Stimulated activated CD4-positive, alpha-beta T cell treated with anti-CD3 and anti-CD28 coated beads, Interleukin-1b, Interleukin-23, amount 100 ng/mL, for 1 hour (primary cell): ENCODE measurements at places on chromosomes 11 and 22.

DNA sequence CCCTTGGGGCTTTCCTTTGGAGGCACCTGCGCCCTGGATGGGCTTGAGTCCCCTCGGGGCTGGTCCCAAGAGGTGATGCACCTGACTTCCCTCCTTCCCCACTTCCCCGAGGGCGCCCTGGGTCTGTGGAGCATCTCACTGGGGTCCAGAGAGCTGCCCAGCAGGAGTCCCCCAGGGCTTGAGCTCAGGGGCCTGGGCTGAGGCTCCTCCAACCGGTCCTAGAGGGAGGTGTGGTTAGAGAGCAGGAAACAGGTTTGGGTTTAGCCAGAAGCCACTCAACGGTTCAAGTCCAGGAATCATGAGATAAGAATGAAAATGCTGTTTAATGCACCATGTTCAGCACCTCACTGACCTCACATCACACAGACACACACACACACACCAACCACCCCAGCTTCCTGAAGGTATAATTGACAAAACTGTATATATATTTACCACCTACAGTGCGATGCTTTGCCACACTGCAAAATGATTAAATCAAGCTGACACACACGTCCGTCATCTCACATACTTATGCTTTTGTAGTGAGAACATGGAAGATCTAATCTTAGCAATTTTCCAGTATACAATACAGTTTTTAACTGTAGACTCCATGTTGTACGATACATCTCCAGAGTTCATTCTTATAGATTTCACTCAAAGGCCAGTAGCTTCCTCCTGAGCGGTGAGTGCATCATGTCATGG, 628 bp upstream of the IGLL1 start:
- DNase-seq, result no peak

DNA sequence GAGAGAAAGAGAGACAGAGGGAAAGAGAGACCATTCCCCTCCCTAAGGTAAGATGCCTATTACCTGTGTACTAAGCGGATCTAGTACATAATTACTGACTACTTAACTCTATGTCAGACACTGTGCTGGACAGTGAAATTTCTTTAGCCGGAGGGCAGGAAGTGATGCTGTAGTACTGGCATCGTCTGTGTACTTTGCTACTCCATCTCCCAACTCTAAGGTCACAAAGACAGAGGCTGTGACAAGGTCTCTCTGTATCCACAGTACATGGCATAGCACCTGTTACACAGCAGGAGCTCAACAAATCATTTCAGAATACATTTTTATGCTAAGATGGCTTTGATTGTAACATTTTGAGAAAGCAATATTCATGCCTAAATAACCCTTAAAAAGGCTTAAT, 9.0 kb downstream of the BLID start:
- no peak for DNase-seq

DNA sequence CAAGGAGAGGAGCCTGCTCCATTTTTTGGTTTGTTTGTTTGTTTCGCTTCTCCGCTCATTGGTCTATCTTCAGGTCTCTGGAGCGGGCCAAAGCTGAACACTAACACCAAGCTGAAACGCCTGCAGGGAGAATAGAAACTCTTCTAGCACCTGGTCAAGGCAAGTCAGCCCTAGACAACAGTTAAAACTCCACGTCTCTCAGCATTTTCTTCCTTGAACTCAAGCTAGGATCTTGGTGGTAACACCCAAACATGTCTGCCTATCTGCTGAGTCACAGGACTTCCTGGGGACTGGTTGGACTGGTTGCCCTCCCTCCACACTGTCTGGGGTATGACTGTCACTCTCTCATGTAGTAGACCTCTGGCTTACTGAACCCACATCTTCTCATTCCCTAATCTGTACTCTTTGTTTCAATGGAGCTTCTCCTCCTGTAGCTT, 23.9 kb upstream of the RBFOX2 start:
- no peak for DNase-seq

- DNase-seq, result no peak
Observed at GRCh38 chr22:19719050-19719482, 4.3 kb upstream of the GP1BB start.

- DNase-seq, result no peak
Observed at GRCh38 chr11:109350091-109350490, 71.9 kb upstream of the C11orf87 start.

DNA sequence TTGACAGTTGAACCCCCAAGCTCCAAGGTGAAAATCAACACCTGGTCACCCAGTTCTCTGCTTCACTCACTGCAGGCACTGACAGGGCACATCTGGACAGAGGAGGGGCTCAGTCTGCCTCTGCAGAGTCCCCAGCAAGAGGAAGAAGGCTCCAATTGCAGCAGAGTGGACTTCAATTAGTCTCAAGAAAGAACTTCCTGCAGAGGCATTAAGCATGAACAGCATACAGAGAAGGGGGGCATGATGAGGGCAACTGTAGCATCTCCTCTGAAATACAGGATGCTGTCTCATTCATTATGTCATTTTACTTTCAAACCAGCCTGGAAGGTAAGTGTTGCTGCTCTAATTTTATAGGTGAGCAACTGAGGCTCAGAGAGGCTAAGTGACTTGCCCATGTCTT, 11.1 kb downstream of the GDPD5 start:
- no peak for DNase-seq

GRCh38 chr11:1921574-1922141, 2.2 kb downstream of the TNNT3 start:
- no peak for DNase-seq

- DNase-seq, result no peak
Observed at GRCh38 chr11:126635511-126635910, 280.0 kb downstream of the ST3GAL4 start.

- DNase-seq, result no peak
Observed at GRCh38 chr22:48824712-48825651, 1002.7 kb downstream of the BRD1 start.

- no peak for DNase-seq
Observed at GRCh38 chr22:17057959-17058814, 26.6 kb upstream of the IL17RA start.

- no peak for DNase-seq
Observed at GRCh38 chr11:1163911-1164735, 6.4 kb downstream of the MUC5AC start.

DNA sequence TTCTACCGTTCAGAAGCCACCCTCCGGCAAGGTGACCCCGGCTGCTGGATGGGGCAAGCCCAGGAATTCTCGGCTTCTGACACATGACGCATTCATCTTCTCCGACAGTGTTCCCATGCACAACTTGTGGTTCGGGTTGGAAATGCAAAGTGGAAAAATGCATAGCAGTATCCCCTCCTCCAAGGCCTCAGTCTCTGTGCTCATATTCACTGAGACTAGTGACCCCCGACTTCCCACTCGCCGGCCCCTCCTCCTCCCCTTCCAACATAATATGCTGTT, 70.0 kb upstream of the NTM start:
- DNase-seq, result no peak

DNA sequence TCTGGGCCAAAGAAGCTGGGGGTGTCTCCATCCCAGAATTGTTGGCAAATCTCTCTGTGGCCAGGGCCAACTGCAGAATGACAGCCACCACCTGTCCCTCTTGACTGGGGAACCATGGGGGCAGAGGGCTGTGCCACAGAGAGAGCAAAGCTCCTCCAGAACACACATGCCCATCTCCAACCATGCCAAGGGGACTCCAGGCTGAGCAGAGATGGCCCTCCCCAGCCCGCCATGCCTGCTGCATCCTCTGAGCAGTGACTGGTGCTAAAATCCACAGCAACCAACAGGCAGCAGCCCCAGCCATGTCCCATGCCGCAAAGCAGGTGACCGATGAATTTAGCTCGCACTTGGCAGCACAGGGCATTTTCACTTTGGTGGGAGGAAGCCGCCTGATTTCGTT, 45.0 kb downstream of the LARGE1 start:
- DNase-seq, result no peak

DNA sequence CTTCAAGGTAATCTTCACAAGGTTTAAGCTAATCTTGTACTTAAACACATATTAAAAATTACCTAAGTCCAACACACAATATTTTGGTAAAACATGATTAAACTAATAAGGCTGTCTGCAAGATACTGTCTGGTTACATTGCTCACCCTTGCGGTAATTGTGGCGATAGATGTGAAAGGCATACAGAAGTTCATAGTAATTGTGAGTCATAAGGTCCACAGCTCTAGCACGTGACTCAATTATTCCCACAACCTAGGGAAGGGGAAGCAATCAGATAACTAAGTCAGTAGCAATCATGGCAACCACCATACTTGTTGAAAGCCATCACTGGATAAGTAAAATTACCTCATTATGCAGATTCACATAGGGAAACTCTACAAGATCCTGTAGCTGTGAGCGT, 30.5 kb upstream of the FNBP4 start:
- no peak for DNase-seq

DNA sequence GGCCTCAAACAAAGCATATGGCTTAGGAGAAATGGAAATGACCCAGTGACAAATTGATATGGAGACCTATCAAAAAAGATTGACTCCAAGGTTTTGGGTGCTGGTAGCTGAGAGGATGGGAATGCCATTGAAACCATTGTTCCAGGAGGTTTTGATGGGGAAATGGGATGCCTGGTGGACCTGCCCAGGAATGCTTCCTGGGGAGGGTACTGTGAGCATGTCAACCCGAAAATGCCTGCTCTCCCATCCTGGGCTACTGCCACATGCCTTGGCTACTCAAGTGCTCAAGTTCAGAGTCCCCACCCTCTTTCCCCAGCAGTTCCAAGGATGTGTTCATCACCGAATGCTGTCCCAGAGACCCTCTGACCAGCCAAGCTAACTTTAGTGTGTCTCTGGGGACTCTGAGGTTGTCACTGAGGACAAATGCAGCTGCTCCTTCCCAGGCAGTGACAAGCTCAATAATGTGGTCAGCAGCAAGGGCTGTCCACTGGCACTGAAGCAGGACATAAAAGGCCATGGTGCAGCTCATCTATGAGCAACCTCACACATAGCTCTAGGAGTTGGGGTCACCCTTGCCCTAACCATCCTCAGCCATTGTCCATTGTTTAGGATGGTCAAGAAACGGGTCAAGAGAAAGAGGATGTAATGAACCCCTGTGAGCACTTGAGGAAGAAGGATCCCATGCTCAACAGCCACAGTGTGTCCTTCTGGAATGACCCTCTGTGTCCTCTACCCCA, 83.7 kb downstream of the TRIM29 start:
- DNase-seq, result no peak

- no peak for DNase-seq
Observed at GRCh38 chr11:106152824-106153223, 75.4 kb downstream of the AASDHPPT start.

GRCh38 chr22:27120036-27120435, 462.6 kb downstream of the MIAT start:
- no peak for DNase-seq

- no peak for DNase-seq
Observed at GRCh38 chr11:13438291-13438690, 24.7 kb downstream of the BTBD10 start.

GRCh38 chr11:36441610-36442208, 68.4 kb downstream of the TRAF6 start:
- DNase-seq, result no peak

- no peak for DNase-seq
Observed at GRCh38 chr11:129440028-129440713, 64.5 kb downstream of the BARX2 start.

DNA sequence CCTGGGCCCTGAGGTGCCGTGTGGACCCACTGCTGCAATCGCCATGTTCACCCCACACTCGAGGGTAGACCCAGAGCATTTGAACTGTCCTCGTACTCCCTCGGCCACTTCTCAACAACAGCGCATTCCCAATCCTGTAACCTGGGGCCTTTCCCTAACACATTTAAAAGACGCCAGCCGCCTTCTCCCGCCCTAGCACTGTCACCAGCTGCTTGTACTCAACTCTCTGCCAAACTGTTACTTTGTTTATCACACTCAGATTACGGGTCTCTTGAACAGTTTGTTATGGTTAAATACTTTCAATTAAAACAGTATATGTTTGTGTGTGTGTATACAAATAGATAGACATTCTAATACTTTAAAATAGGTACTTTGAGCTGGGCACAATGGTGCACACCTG, 20.7 kb downstream of the CDKN1C start:
- DNase-seq, result no peak

DNA sequence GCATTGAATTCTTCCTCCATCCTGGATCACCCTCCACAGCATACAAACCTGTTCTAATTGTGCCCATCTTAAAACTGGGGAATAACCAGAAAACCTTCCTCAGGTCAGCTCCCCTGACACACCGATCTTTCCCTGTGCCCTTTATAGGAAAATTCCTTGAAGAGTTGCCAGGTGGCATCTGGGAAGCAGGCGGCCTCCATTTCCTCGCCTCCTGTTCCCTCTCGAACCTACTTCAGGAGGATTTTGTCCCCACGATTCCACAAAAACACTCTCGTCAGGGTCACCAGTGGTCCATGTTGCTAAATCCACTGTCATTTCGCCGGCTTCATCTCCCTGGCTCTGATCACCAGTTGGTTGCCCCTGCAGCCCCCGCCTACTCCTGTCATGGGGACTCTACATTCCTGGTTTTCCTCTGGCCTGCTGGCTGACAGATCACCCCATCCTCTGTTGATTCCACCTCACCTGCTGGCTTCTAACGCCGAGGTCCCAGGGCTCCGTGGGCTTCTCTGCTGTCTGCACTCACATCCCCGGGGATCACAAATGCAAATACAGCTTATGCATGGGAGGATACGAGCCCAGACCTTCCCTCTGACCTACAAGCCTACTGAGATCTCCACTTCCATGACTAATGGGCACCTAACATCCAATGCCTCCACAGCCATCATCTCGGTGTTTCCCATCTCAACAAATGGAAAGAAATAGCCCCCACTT, 92.5 kb upstream of the PRDM11 start:
- DNase-seq, result no peak

DNA sequence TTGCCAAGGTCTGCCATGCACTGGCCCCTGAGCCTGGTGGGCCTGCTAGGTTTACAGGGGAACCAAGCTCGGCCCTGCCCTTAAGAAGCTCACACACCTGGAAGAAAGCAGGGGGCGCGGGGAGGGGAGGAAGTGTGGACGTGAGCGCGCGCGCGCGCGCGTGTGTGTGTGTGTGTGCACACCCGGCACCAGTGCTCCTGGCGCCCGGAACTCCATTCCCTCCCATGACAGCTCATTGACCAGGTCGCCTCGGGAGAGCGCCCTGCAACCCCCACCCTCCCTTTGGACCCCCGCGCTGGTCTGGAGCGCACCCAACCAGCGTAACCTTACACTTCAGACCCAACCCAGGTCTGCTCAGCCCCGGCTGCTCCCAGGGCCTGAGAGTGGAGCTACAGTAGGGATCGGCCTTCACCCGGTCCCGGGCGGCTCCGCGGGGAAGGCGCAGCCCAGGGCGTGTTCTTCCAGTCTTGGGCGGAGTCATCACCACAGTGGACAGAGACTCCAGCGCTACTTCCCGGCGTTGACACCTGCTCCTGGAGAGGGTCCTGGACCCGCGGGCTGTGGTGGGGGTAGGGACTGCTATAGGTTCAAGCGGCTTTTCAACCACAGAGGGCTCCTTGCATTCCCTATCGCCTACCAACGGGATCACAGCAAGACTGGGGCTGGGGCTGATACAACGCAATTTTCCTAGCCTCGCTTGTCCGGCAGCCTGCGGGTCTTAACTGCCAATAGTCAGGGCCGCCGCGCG, 1.5 kb downstream of the GALNT18 start:
- no peak for DNase-seq

DNA sequence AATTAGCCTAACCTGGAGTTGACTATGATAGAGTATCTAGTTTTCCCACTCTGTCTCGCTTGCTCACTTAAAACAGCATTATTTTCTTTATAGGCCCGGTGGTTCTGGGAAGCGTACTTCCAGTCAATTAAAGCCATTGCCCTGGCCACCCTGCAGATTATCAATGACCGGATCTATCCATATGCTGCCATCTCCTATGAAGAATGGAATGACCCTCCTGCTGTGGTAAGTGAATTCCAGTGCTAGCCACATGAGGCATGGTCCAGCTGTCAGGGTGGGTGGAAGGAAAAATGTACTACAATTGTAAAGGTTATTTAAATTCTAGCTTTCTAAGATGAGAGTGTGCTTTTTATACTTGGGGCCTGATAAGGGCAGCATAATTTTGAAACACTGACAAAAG, 76.0 kb downstream of the EXT2 start:
- DNase-seq, result no peak
